Right ventricle myocardium superior (tissue), 1 donor: ENCODE measurements at places on chromosomes 7 and 10. TPM values are rescaled to one million over a fixed set of nuclear protein-coding genes. Genes with fewer than 3 reads are reported as not detected.

DNA sequence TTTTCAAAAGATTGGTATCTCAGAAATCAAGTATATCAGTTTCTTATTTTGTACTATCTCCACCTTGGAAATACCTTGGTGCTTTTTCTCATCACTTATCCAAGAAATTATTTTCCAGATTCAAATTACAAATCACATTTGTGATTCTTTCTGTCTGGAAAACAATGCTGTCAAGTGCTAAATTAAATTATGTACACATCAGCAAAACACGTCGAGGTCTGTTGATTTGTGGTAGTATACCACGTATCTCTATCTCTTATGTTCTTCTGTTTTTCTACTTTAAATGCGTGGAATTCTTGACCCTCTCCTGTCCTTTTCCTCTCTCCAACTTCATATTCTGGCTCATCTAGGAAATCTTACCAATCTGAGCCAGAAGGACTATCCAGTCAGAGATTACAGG is 214.5 kb downstream of the PTN start:
- no peak for DNase-seq

GRCh38 chr10:102515724-102516123 is 12.0 kb downstream of the SUFU start:
- no peak for DNase-seq

DNA sequence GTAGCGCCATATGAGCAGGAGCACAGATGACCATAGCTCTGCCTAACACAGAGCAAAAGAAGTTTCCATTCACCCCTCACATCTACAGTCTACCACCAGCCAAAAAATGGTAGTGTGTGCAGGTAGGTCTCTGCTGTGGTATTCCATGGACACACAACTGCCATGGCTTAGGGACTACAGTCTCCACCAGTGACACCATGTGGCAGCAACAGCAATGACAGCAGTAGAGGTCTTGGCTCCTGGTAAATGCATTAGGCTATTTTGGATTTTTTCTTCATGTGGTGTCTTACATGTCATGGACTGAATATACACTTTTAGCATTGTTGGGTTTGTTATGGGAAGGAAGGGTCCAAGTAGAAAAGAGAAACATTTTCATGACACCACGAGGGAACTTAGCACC is 70.1 kb upstream of the CABCOCO1 start:
- DNase-seq: no peak

GRCh38 chr7:140404565-140405065 is 757 bp downstream of the RAB19 start:
- no peak for DNase-seq

- no peak for DNase-seq
Observed at GRCh38 chr7:17206349-17206905, 92.0 kb upstream of the AHR start.

- no peak for DNase-seq
Observed at GRCh38 chr7:158796667-158797066, 32.6 kb downstream of the ESYT2 start.

DNA sequence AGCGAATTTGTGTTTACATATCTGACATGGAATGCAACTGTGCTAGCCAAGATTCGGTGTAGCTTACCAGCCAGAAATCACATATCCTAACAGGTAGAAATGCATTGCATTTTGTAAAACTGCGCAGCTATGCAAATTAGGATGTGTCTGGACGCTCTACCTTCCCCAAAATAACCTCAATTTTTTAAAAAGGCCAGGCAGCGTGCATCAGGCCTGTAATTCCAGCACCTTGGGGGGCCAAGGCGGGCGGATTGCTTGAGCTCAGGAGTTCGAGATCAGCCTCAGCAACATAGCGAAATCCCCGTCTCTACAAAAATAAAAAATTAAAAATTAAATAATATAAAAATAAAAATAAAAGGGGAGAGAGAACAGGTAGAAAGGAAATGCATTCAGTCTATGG is 305.0 kb downstream of the TYW1 start:
- DNase-seq: no peak

GRCh38 chr7:18995270-18995671 is 122.2 kb downstream of the TWIST1 start:
- no peak for DNase-seq

DNA sequence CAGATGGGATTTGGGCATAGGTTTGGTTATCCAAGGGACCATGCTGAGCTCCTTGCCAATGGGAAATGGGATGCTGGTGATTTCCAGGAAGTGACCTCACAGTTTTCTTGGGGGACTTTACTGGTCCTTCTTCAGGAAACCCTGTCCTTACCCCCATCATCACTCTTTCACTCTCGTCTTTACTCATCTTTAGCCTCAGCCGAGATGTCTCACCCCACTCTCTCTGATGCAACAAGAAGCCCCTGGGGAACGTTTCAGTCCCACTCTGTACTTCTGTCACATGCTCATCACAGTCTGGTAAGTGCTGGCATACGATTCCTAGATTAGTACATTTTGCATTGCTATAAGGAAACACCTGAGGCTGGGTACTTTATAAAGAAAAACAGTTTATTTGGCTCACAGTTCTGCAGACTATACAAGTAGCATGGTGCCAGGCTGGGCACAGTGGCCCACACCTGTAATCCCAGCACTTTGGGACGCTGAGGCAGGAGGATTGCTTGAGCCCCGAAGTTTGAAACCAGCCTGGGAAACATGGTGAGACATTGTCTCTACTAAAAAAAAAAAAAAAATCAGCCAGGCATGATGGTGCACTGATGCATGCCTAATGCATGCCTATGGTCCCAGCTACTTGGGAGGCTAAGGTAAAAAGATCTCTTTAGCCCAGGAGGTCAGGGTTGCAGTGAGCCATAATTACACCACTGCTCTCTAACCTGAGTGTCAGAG is 63.5 kb upstream of the VKORC1L1 start:
- DNase-seq: no peak

DNA sequence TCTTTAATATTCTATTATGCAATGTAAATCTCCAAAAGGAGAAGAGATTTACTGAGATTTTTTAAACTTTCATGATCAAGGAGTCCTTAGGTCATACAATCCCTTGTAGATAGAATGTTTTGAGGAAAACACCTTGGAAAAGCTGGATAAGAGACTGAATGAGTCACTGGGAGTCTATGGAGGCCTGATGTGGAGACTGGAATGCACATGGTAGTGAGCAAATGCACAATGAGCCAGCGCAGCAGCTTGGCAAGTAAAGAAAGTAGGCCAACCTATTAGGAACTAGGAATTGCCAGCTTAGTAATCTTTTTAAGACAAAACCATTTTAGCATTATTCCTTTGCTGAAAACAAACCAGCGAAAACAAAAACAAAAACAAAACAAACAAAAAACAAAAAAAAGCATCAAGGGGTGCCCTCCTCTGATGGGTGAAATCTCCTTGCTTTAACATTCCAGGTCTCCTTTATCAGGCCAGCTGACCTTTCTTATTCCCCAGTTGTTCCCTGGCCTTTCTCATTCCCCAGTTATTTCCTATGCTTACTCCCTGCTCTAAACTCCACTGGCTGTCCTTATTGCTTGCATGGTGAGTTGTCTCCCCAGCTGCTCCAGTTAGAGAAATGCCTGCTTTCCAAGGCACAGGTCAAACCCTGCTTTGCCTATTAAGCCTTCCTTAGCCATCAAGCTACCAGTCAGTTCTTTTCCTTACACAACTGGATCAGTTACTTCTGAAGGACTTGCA is 135.8 kb downstream of the PLCE1 start:
- no peak for DNase-seq

GRCh38 chr7:143396182-143396581 is 12.5 kb downstream of the EPHA1 start:
- no peak for DNase-seq

Gene ZNF425
- 0.38 TPM for total RNA-seq

Gene NAT16
- not detected for total RNA-seq

Gene CELF2
- total RNA-seq: 67.7 TPM

Gene GSTO2
- total RNA-seq: 1.0 TPM

Gene GNAT3
- total RNA-seq: not detected

Gene VAX1
- total RNA-seq: not detected
